ENCODE measurements at places on chromosomes 3 and 15.
A peak's percentile ranks its signal among the peaks of the same experiment; 100 is the strongest.

GRCh38 chr3:52361898-52362297, 45.8 kb downstream of the DNAH1 start:
- no peak for DNase-seq

- DNase-seq: no peak
Measured at GRCh38 chr3:67712259-67712658, 57.8 kb upstream of the SUCLG2 start.

GRCh38 chr3:103629391-103629790, 1194.6 kb downstream of the ZPLD1 start:
- DNase-seq: no peak

- DNase-seq: no peak
Measured at GRCh38 chr3:40763807-40764206, 239.0 kb downstream of the ZNF621 start.

DNA sequence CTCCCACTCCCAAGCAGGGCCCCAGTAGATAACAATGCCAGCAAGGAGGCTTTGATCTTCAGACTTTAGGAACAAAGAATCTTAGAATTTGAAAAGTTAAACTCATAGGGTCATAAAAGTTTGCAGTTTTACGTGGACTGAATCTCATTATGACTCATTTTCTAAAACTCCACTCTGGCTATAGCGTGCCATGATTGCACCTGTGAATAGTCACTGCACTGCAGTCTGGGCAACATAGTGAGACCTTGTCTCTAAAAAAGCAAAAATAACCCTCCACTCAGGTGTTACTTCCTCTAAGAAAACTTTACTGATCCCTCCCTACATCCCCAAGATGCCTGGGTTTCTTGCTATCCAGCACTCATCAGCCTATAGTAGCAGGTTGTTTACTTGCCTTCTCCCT, 104.5 kb downstream of the IL20RB start:
- DNase-seq: no peak

- no peak for DNase-seq
Measured at GRCh38 chr3:43892526-43892925, 201.8 kb downstream of the ABHD5 start.

DNA sequence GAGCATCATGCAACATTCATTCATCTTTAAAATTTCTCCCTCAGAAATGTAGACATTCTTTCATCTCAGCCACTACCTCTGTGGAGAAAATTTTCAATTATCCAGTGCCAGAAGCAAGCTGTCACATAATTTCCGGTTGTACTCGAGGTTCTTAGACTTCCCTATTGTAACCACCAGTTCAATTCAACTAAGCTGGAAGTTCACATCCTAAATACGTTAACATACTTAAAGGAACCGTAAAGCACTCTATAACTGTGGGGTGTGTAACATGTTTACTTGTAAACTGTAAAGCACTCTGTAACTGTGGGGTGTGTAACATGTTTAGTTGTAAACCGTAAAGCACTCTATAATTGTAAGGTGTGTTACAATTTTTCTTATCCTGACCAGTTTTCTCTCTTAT, 150.3 kb downstream of the PLCL2 start:
- DNase-seq: no peak

- no peak for DNase-seq
Measured at GRCh38 chr3:114775395-114775794, 371.7 kb downstream of the ZBTB20 start.

DNA sequence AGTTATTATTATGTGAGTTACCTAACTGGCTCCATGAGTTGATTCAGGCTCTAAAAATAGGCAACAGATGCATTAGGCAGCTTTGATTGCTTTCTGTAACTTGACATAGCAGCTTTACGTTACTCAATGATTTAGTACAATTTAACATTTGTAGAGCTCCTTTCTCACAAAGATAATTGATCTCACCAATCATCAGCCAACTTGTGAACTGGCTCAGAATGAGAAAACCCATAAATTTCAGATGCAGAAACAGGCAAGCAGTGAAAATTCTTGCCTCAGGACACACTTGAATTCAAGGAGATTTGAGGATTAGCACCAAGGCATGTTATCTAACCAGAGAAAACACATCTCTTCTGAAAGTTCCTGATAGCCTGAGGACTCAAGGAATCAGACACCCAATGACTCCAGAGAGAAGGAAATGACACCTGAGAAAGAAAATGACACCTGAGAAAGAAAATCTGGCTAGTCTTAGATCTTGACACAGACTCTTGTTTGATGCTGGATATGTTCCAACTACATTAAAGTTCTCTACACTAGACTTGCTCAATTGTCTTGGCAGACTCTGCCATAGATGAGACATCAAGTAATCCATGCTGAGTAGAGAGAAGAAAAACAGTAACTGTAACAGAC, 315.1 kb upstream of the CBLB start:
- no peak for DNase-seq

- DNase-seq: no peak
Measured at GRCh38 chr3:184642631-184643285, 69.1 kb downstream of the MAGEF1 start.

- DNase-seq: no peak
Measured at GRCh38 chr3:31014317-31015040, 120.0 kb upstream of the GADL1 start.

DNA sequence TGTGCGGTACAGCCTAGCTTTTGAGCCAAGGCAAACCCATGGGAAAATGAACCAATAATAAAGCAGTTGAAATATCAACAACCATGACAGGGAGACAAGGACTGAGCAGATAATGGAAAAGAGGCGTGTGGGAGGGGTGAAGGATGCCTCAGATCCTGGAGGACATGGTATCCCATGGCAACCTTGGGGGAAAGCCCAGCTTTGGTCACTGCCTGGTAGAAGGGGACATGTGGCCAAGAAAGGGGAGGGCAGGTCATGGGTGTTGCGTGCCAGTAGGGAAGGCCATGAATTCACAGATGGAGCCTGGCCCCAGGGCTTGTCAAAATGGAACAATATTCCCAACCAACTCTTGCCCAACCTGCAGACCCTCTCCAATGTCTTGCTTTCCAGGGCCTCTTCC, 140.5 kb upstream of the SMAD3 start:
- DNase-seq: no peak

DNA sequence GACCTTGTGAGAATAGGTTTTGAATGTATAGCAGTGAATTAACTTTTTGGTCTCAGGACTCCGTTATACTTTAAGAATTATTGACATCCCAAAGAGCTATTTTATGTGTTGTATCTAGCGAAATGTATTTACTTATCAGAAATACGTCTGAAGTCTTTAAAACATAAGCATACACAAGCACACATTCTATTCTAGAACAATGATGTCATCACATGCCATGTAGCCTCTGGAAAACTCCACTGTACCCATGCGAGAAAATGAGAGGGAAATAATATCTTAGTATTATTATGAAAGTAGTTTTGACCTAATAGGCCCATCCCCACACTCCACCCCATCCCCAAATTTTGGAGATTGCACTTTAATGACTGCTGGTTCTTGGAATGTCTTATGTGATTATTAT, 1.5 kb downstream of the POLR2M start:
- no peak for DNase-seq

GRCh38 chr15:78977591-78978347, 32.9 kb upstream of the CTSH start:
- DNase-seq: no peak

- no peak for DNase-seq
Measured at GRCh38 chr3:71998995-71999673, 214.2 kb upstream of the PROK2 start.

DNA sequence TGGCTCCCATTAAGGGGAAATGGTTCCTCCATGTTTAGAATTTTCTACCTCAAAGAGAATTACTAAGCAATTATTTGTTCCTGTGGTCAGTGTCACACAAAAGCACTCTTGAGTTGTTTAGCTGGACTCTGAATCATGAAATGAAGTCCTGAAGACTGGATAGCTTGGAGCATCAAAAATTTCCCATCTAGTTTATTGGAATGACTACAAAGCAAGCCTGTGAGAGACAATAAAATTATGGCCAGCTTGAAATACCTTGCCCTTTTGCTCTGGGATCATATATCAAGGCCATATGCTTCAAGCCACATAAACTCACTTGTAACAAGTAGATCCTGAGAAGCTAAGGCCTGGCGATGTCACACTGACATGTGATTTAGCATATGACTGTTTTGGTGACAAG, 292.3 kb downstream of the TIGIT start:
- DNase-seq: no peak

DNA sequence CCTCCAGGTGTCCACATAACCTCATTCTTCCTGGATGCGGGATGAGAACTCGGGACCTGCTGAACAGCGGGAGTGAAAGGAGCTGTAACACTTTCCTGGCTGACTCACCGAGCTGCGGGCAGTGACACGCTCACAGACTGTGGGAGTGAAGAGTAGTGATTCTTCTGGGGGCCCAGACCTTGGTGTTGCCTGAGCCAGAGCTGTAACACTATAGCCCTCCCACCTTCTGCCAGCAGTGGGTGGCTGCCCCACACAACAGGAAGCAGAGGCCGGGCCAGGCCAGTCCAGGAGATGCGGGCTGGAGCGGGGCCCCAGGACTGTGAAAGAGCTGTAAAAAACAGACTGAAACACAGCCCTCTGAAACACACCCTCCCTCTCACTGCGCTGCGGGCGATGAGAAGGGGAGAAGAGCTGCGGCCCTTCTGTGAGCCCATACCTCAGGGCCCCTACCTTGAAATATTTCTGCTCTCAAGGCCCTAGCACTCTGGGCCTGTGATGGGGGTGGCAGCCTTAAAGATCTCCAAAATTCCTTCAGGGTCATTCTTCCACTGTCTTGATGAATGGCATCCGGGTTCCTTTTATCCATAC, 464.0 kb upstream of the CCDC54 start:
- DNase-seq: no peak

- no peak for DNase-seq
Measured at GRCh38 chr3:1207904-1208303, 115.1 kb downstream of the CNTN6 start.

DNA sequence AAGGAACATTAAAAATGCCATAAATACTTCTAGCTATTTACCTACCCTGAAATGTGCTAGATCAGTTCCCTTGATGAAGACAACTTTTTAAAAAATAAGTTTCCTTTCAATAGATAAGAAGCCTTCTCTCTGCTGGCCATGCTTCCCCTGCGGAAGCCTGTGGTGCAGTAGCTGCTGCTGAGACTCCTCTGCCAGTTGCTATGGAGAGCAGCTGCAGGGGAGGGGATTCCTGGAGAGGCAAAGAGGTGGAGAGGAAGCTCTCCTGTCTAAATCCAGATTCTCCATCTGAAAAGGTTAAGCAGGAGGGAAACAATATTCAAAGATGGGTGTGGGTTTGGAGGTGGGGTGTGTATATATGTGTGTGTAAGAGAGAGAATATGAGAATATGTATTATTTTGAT, 69.8 kb upstream of the BFSP2 start:
- peak; percentile 53 for DNase-seq

DNA sequence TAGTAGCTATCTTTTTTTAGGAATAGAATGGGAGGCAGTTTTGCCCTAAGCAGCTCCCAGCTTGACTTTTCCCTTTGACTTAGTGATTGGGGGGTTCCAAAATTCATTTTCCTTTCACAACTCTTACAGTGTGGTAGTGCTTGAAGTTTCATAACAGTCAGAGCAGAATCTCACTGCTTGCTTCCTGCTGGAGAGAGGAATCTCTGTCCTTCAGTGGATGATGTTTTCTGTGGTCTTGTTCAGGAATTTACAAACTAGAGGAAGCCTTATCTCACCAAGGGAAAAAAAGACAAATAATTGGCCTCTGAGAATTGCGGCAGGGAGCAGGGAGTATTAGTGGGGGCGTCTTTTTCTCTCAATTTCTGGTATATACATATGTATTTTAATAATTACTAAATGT, 326.6 kb upstream of the C2CD4B start:
- no peak for DNase-seq

DNA sequence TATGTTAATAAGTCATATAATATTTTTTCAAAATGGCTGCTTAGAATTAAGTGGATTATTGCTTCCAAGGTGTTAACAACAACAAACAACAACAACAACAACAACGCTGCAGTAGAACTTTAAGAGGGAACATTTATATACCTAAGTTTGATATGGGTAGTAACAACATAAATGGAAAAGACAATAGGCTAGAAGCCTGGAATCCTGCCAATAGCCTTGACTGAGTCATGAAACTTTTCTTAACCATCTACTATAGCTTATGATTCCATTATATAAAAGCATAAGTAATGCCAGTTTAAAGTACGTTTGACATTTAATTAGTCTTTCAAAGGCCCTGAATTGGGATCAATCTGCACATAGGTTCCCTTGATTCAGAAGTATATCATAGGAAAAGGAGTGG, 31.2 kb downstream of the SATB1 start:
- no peak for DNase-seq

GRCh38 chr3:114242947-114243346, 5.6 kb upstream of the ZNF80 start:
- no peak for DNase-seq

DNA sequence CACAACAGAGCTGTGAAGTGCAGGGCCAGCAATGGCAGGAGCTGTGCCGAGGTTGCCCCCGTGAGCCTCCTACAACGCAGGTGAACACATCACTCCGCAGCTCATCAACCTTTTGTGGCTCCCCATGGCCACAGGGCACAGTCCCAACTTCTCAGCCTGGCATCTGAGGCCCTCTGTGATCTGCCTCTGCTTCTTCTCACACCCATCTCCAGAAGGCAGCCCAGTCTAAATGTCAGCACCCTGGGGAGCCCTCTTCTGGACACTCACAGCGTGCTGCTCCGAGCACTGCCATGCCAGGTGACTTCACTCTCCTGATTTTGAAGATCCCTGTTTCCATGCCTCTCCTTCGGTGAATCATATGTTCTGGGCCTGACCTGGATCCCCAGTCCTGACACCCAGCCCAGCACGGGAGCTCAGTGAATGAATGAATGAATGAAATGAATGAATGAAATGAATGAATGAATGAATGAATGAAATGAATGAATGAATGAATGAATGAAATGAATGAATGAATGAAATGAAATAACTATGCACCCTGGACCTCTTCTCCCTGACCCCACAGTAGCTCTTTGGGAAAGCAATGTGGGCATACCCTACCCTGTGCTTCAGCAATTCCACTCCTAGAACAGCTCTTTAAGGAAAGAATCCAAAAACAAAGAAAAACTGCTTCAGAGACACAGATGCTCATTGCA, 17.9 kb upstream of the SKIC8 start:
- DNase-seq: no peak

DNA sequence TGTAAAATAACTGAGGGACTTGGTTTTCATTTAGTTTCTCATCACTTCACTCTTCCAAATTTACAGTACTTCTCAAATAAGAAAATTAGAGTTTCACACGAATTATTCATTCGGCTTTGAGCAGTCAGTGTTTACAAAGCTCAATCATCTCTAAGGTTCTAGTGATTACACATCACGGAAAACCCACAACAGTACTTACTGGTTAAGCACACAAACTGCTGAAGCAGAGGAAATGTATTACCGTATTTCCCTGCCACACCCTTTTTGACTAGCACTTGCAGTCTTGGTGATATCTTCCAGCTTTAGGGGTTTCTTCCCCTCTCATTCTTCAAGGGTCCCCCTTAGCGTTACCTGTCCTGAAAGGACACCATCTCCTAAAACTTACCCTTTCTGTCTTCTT, 164.8 kb upstream of the CDIN1 start:
- DNase-seq: no peak

- DNase-seq: no peak
Measured at GRCh38 chr3:144351773-144352365, 380.2 kb downstream of the DIPK2A start.

- no peak for DNase-seq
Measured at GRCh38 chr3:67534594-67534993, 119.8 kb downstream of the SUCLG2 start.

GRCh38 chr15:51212239-51212638, 117.5 kb upstream of the TNFAIP8L3 start:
- no peak for DNase-seq

Data from dorsolateral prefrontal cortex (tissue), 122 donors.